Motor neuron (in vitro differentiated cells): ENCODE measurements at places on chromosomes 1 and 21.

- ATAC-seq, result no peak
Measured at GRCh38 chr1:59680044-59680443, 134.7 kb upstream of the HOOK1 start.

DNA sequence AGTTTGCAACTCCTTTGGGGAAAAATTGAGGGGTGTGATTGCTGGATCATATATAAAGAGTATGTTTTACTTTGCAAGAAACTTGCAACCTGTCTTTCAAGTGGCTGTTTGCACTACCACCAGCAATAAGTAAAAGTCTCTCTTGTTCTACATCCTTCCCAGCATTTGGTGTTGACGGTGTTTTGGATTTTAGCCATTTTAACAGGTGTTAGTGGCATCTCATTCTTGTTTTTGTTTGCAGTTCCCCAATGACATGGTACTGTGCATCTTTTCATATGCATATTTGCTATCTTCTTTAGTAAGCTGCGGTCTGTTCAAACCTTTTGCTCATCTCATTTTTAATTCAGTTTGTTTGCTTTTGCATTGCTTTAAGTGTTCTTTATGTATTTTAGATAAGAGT is 535.5 kb downstream of the LRRIQ3 start:
- no peak for ATAC-seq

GRCh38 chr1:154408174-154408777 is 3.1 kb downstream of the IL6R start:
- ATAC-seq, result peak; percentile 1

GRCh38 chr1:82371844-82372498 is 571.2 kb downstream of the ADGRL2 start:
- ATAC-seq, result no peak

GRCh38 chr21:40067751-40068150 is 200.5 kb downstream of the PCP4 start:
- no peak for ATAC-seq
